SK-N-DZ (cell line): ENCODE measurements at places on chromosomes 12 and 14.

DNA sequence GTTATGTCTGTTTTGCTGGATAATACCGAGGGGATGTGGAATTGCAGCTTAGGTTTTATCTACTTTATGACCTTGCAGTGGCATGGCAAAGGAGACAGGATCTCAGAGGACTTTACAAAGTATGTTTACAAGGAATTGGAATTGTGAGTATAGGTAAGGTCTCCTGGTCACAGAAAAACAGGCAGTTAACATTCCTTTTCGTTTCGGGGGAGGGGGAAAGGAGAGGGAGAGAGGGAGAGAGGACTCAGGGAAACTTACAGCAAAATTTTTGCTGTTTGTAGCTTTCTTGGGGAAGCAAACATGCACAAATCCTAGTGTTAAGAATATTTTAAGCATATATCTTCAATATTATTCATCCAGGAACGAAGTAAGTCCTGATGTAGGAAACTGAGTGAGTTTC lies 590.5 kb upstream of the LRFN5 start:
- no peak for DNase-seq

DNA sequence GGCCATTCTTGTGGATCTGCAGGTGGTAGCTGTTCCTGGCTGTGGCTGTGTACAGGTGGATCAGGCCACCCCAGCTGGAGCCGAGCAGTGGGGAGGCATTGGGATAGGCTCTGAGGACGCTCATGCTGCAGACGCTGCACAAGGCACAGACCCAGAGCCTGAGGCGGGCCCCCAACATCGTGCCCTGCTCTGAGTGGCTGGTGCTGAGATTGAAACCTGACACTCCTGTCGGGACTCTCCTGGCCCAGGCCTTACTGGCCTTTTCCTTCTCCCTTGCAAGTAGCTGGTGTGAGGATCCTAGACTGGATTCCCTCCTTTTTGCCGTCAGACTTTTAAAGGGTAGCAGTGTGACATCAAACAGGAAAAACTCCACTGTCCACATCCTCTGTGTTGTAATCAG lies at the start of gene FGF23:
TSS of gene FGF23 (minus strand) at position 308 of the 400 bp plus-strand sequence. CDS start at position 178, 130 bp downstream.
- peak; percentile 87 for DNase-seq

GRCh38 chr12:26825459-26826016 lies 7.5 kb downstream of the ITPR2 start:
- DNase-seq: no peak

DNA sequence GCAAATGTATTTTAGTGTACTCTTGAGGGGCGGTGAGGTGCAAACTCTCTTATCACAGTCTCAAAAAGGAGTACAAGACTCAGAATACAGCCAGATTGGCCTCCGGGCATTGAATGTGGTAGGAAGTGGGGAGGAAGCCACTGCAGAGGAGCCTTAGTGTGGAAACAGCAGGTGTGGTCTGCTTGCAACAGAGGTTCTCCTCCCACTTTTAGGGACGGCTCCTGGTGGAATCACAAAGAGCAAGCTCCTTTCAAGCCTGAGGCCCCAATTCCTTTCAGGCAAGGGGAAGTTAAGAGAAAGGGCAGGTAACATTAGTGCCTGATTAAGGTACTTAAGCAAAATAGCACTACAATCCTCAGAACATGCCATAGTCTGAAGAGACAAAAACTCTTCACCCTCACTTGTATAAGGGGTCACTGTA lies 23.7 kb upstream of the SLC2A3 start:
- DNase-seq: no peak

DNA sequence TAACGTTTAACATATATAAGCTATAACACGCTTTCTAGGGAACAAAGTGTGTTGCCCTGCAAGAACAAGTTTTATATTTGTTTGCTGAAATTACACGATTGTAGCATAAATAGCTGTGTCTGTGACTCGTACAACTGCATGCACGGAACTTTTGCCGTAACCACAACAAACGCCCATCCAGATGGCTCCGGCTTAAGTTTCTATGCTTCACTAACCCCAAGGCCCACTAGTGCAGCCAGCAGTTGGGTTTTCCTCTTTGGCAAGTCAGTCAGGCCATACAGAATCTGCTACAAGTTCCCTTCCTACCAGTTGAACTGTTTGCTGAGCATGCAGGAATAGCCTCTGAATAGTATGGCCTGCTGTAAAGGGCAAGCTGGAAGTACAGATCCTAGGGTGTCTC lies 12.1 kb downstream of the CSRP2 start:
- no peak for DNase-seq

GRCh38 chr12:33759279-33759678 lies 263.0 kb upstream of the ALG10 start:
- no peak for DNase-seq

- no peak for DNase-seq
Observed at GRCh38 chr14:69052181-69052601, 73.1 kb upstream of the ACTN1 start.

GRCh38 chr14:53668897-53669296 lies 287.7 kb downstream of the BMP4 start:
- no peak for DNase-seq

GRCh38 chr14:24094841-24095270 lies 745 bp downstream of the PCK2 start:
- peak; percentile 40 for DNase-seq

DNA sequence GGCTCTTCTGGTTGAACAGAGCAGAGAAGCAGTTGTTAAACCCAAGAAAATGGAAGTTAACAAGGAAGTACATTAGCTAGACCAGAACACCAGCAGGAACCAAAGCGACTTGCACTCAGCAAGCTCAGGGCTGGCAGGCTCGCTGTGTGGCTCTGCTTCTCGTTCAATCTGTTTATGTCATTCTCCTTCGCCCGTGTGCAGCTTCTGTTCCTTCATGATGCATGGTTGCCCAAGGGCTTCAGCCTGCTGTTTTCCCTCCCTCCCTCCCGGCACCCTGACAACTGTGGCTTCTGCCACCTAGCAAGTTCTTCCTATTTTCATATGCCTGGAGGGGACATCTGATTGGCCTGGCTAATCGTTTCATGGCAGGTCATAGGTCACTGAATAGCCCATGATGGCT lies 25.3 kb downstream of the PIGH start:
- DNase-seq: no peak

- no peak for DNase-seq
Observed at GRCh38 chr12:116222358-116222757, 55.1 kb downstream of the MED13L start.

DNA sequence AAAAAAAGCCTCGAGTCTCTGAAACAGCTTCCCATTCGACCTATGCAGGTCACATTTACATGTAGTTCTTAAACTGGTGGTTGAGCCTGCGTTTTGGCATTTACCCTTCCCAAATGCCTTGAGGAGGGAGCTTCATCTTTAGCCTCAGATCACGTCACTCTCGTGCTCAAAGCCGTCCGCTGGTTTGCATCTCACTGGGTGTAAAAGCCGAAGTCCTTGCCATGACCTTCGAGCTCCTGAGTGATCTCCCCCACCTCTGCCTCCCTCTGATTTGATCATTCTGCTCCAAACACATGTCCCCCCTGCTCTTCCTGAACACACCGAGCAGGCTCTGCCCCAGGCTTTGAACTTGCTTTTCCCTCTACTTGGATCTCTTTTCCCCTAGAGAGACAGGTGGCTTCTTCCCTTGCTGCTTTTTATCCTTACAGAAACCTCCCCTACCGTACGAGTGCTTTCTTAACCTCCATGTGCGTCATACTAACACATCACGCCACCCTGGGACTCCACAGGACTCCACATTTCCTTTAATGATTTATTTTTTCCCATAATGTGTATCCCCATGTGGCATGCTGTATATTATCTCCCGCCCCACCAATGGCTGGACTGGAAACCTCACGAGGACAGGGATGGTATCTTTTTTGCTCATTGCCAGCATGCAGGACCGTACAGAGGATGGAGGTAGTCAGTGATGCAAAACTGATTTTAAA lies 610.7 kb downstream of the VRK1 start:
- DNase-seq: no peak

DNA sequence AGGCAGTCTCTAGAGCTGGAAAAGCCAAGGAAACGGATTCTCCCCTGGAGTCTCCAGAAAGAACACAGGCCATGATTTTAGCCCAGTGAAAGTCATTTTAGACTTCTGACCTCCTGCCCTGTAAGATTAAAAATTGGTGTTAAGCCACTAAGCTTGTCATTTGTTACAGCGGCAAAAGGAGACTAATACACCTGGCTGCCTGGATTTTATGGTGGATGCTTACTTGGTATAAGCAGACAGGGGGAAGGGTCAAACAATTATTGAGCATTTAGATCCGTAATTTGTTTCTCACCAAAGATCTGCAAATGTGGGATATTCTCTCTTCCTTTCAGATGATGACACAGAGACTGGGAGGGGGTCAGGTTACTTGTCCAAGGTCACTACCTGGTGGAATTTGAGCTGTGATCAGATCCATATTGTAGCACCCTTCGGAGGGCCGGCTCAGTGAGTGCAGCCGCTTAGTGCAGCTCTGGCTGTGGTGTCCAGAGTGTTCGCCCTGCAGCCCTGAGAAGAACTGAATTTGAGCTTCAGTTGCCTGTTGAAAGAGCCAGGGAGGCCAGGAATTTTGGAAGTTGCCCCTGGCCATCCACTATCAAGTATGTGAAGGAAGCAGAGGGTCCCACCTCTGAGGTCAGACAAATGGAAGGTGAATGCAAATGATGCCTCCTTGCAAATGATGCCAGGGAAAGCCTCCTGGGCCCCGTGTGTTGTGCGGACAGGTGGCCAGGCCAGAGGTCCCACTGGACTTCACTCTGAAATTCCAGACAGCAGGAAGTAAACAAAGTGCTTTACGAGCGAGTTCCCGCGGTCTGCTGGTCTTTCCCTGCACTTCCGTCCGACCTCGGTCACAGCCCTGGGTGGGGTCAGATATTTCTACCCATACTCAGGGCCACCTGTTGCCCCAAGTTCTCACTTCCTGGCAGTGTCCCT lies 15.1 kb downstream of the GLRX5 start:
- no peak for DNase-seq

DNA sequence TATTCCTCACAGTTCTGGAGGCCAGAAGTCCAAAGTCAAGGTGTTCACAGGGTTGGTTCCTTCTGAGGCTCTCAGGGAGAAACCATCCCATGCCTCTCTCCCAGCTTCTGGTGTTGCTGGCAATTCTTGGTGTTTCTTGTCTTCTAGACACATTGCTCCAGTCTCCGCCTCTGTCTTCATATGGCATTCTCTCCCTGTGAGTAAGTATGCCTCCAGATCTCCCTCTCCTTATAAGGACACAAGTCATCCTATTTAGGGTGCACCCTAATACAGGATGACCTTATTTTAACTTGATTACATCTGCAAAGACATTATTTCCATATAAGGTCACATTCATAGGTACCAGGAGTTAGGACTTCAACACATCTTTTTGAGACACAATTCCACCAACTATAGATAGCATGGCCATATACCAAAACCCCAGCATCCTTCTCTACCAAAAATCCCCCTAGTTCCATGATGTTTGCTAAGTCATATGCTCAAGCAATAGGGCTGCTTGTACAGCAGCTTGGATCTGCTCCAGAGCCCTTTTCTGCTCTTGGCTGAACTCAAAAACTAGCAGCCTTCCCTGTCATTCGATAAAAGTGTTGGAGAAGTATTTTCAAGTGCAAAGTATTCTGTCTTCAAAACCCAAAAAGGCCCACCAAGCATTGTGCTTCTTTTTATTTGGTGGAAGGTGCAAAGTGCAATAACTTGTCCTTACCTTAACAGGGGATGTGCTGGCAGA lies 79.2 kb upstream of the CMKLR1 start:
- DNase-seq: no peak

DNA sequence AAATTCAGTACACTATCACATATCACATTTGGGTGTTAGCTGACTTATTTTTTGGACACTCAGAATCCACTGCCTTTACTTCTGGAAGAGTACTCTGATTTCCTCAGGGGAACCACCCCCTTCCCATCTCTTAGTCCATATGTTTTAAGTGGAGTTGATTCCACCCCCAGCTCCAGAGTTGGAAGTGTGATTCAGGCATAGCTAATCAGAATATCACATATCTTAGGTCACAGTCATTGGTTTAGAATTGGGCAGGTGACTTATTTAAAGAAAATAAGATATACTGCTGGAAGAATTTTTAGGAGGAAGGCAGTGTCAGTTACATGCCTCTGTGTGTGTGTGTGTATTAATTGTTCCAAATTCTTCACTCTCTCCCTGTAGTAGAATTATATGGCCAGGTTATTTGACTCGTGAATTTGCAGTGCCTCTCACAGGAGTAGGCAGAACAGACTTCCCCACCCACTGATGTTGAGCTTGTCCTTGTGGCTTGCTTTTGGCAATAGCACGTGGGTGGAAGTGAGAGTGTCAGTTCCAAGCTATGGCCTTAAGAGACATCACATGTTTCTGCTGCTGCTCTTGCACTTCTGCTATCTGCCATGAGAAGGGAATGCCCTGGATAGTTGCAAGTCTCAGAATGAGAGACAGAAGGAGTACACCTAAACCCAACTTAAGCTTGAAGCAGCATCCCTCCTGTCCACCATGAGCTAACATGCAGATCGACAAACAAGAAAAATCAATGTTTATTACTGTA lies 6.4 kb upstream of the GAS2L3 start:
- DNase-seq: no peak

- no peak for DNase-seq
Observed at GRCh38 chr12:51548241-51548640, 42.8 kb upstream of the SCN8A start.

DNA sequence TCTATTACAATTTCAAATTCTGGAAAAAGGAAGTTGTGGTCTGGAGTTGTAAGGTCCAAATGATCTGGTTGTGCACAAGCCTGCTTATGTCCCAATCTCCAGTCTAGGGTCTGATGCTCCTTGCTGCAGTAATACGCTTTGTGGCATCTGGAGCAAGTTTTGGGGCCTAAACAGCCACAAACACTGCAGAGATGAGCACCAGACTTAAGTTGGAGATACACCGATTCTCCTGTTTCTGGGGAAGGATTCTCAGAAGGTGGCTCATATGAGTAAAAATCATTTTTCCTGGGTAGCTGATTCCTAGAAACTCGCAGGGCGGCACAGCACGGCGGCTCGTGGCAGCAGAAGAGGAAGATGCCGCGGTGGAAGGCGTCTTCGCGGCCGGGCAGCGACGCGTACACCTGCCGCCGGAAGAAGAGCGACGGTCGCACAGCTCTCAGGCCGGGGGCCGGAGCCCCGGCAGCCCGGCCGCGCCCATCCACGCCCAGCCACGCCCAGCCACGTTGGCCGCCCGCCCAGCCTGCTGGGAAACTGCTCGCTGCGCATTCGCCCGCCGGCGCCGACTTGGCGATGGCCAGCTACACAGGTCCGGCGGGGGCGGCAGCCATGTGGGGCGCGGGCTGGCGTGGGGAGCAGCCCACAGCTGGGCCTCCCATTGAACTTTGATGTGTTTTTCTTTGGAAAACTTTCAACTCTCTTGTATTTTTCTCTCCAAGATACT lies 129.0 kb downstream of the ASCL4 start:
- DNase-seq: no peak

- no peak for DNase-seq
Observed at GRCh38 chr14:105388110-105388951, 10.0 kb upstream of the TEX22 start.

- DNase-seq: no peak
Observed at GRCh38 chr14:57038689-57039088, 228.4 kb upstream of the OTX2 start.

- DNase-seq: no peak
Observed at GRCh38 chr12:31227401-31227981, 98.5 kb downstream of the SINHCAF start.

GRCh38 chr14:79496701-79497100 lies 714.6 kb downstream of the DIO2 start:
- no peak for DNase-seq

GRCh38 chr14:73599499-73599898 lies 7.8 kb downstream of the ACOT4 start:
- DNase-seq: no peak

- no peak for DNase-seq
Observed at GRCh38 chr12:38886931-38887330, 18.5 kb downstream of the CPNE8 start.
